Spinal cord (tissue), 10 donors: ENCODE measurements at places on chromosomes 12 and 14. TPM values are rescaled to one million over a fixed set of nuclear protein-coding genes. Genes with fewer than 3 reads are reported as not detected.

AMDHD1 gene
- total RNA-seq, result 0.39 TPM

MLF2 gene
- 157 TPM for total RNA-seq

RNASE2 gene
- total RNA-seq, result 5.8 TPM

- DNase-seq, result peak; percentile 98
- no peaks in the 10 kb centered on the region for H3K36me3 ChIP-seq
- H3K27ac ChIP-seq, result peak within 1 kb of the TSS; percentile 89
- no peaks in the 10 kb centered on the region for H3K4me1 ChIP-seq
These were observed at the start of gene HEATR5A for GRCh38 chr14:31420319-31421111. Gene HEATR5A (minus strand): TSS chr14:31420550. CDS start chr14:31402975, 17,575 bp downstream.

- H3K4me1 ChIP-seq, result no peaks in the 10 kb centered on the region
- H3K27me3 ChIP-seq, result no peaks in the 10 kb centered on the region
- no peak overlapping the region for H3K27ac ChIP-seq
- no peak for DNase-seq
These were observed 46.7 kb downstream of the MSRB3 start for GRCh38 chr12:65325183-65325582.

- no peaks in the 10 kb centered on the region for H3K36me3 ChIP-seq
- H3K4me1 ChIP-seq, result peaks cover 23% of the 10 kb centered on the region
- H3K27ac ChIP-seq, result peak overlapping the region; percentile 74
- no peak overlapping the region for H3K4me3 ChIP-seq
- no peaks in the 10 kb centered on the region for H3K27me3 ChIP-seq
These were observed 137.0 kb downstream of the CRADD start for GRCh38 chr12:93813972-93814821.

DNA sequence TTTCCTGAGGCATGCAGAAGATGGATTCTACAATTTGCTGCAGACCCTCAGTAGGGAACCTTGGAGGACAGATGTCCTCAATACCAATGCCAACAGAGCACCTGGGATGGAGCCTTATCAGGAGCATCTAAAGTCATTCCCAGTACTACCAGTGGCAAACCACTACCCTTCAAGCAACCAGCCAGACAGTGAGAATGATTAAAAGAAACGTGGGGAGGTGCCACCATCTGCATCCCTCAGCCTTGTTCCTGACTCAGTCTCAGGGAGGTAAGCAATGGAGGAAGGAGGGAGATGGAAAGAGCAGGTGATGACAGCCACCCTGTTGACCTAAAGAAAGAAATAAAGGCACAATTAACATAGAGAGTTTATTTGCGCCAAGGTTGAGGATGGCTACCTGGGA, 175.2 kb upstream of the GRIN2B start:
- no peaks in the 10 kb centered on the region for H3K4me1 ChIP-seq
- H3K27me3 ChIP-seq, result no peaks in the 10 kb centered on the region
- DNase-seq, result no peak

- no peaks in the 10 kb centered on the region for H3K36me3 ChIP-seq
- no peaks in the 10 kb centered on the region for H3K27me3 ChIP-seq
- H3K4me1 ChIP-seq, result no peaks in the 10 kb centered on the region
- no peak overlapping the region for H3K27ac ChIP-seq
- no peak overlapping the region for H3K4me3 ChIP-seq
- no peak for DNase-seq
These were observed 1140.5 kb downstream of the GALC start for GRCh38 chr14:86852530-86852929.

DNA sequence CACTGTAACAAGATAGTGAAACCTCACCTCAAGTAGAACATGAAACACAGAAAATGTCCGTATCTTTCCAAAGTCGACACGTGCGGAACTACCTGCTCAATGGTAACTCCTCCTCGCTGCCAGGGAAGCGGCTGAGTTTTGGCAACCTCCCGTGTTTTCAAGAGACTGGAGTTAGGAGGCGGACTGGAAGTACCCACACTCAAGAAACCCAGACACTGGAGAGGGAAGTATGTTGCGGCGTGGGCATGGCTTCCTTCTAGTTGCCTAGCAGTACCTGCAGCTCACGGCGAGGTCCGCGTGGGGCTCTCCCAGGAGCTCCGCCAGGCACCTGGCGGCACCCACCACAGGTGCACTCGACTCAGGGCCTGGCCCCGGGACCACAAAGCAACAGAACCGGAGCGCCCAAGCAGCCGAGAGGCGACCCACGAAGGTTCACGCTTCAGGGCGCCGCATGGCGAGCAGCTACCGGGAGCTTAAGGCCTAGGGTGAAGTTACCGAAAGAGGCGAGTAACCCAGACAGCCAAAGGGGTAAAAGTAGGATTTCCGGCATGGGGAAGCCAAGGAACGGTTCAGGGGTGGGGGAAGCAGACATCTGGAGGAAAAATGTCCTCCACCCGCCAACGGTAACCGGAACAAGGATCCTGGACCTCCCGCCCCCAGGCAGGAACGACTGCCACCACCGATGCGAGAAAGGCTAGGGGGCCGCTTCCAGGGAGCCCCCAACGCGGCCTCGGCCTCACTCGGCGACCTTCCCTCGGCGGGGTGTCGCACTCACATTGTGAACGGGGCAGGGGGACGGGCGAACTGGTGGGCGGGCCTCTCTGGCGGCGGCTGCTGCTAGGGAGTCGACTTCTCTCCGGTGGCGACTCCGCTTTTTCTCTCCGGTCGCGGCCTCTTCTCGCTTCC, 608 bp downstream of the PTGES3 start:
- H3K4me3 ChIP-seq, result peak overlapping the region; percentile 97
- peak overlapping the region; percentile 100 for H3K27ac ChIP-seq
- DNase-seq, result peak; percentile 10
- H3K27me3 ChIP-seq, result no peaks in the 10 kb centered on the region

GRCh38 chr14:35557221-35557747, 23.3 kb downstream of the INSM2 start:
- H3K4me3 ChIP-seq, result no peak overlapping the region
- no peak for DNase-seq
- no peaks in the 10 kb centered on the region for H3K27me3 ChIP-seq
- no peaks in the 10 kb centered on the region for H3K4me1 ChIP-seq
- H3K36me3 ChIP-seq, result no peaks in the 10 kb centered on the region
